GM12878 (cell line): ENCODE measurements at places on chromosomes 2 and 18. TPM values are rescaled to one million over a fixed set of nuclear protein-coding genes. Genes with fewer than 3 reads are reported as not detected.

KCNIP3 gene
- not detected in 2 replicates for polyA plus RNA-seq

NEU4 gene
- polyA plus RNA-seq = 0.23 TPM in 1 of 2 replicates, not detected in the other

RIT2 gene
- polyA plus RNA-seq = not detected in 2 replicates

WDR33 gene
- polyA plus RNA-seq = 73.8 and 82.0 TPM in 2 replicates

SLC20A1 gene
- polyA plus RNA-seq = 47.4 and 49.5 TPM in 2 replicates

PROKR1 gene
- polyA plus RNA-seq = not detected in 2 replicates
